HFFc6 (cell line): ENCODE measurements at places on chromosomes 6 and 20. TPM values are rescaled to one million over a fixed set of nuclear protein-coding genes. Genes with fewer than 3 reads are reported as not detected.

- no peak for DNase-seq
Measured at GRCh38 chr6:15562977-15563376, 99.9 kb downstream of the DTNBP1 start.

- DNase-seq = peak; percentile 90
Measured at GRCh38 chr20:44018259-44018941, 103.7 kb downstream of the TOX2 start.

DNA sequence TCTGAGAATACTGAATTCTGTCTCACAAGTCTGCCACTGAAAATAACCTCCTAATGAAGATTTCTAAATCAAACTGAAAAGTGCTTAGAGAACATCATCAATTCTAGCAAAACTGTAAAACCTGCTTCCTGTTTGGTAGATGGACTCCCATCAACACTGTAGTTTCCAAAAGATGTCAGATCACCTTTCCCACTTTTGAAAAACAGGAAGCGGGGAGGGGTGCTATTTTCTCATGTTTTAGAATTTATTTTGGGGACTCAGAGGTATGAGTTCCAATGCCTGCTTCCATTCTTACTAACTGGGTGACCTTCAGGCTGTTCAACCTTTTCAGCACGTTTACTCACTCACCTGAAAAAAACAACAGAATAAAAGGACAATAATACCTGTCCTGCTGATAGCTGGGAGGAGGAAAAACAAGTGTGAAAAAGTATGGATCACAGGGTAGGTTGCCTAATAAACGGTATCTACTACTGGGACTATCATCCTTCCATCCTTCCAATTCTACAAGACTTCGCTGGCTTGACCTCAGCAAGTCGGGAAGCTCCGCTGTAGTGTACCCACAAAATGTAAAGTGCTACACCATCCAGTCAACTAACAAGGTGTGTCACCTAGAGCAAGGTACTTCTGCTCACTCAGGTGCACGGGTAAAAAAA lies 1.1 kb downstream of the ATP5F1E start:
- no peak for DNase-seq

DNA sequence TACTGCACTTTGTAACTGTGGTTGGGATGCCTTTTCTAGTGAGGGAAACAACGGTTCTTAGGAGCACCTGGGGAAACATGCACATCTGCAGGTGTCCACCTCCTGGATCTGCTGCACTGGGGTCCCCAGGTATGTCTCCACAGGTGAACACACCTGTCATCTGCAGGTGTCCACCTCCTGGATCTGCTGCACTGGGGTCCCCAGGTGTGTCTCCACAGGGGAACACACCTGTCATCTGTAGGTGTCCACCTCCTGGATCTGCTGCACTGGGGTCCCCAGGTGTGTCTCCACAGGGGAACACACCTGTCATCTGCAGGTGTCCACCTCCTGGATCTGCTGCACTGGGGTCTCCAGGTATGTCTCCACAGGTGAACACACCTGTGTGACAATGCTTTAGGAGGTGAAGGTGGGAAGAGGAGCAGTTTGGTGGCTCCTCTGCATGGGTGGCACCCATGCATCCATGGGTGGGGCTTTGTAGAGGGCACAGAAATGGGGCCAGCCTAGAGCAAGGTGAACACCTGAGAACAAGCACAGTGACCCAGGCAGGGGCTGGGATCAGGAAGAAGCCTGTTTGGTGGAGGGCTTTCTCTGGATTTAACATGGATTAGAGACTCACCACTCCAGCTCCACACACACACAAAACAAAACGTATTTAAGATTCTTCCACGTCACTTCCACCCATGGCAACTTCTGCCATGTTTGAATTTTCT lies 206.0 kb upstream of the CDH4 start:
- no peak for DNase-seq

- no peak for DNase-seq
Measured at GRCh38 chr6:170290296-170291128, at the start of gene DLL1. DLL1 (minus strand) TSS chr6:170291078; CDS start chr6:170290139, 939 bp downstream.

- DNase-seq = no peak
Measured at GRCh38 chr20:61953037-61954021, 112.4 kb downstream of the TAF4 start.

GRCh38 chr6:7268362-7268761 lies 44.6 kb downstream of the SSR1 start:
- DNase-seq = no peak

DNA sequence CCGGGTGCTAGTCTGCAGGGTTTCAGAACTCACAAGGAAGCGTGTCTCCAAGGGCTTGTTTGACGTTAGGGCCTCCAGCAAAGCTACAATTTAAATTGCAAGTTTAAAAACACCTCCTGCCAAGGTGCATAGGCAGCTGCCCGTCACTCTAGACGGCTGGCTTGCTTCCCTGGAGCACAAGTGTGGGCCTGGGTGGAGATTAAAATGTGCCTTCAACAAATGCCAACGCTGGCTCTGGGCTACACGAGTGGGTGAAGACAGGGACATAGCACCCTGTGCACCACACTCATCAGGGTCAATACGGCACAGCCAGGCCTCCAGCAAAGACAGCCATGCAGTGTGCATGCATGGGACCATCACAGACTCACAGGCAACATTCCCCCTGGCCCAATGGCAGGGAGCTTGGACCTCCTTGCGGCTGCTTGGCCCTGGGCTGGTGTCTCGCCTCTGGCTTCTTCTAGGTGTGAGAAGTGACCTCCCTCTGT lies 48.4 kb upstream of the FRMD1 start:
- no peak for DNase-seq

DNA sequence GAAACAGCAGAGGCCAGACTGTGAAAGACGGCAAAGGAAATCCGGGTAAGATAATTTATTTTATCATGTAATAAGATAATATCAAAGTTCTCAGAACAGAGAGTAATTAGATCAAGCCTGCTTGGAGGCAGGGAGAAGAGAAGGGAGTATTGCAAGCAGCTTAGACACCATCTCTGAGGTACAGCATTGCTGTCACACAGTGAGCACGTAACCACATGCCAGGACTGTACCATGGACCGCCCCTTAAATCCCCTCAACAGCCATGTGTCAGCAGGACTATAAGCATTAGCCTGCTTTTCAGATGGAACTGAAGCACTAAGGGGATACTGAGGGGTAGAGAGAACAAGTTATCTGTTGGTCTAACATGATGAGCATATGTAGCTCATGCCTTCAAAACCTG lies 141.5 kb downstream of the C6orf118 start:
- DNase-seq = no peak

GRCh38 chr20:19783966-19784401 lies 25.9 kb downstream of the RIN2 start:
- DNase-seq = peak; percentile 86

The NFKBIE gene
- 4.9 to 7.3 TPM (median 6.0 TPM) in 3 replicates for total RNA-seq

The DEFB124 gene
- total RNA-seq = not detected in 3 replicates
